HCEC 1CT (cell line): ENCODE measurements at places on chromosomes 12 and 14.

GRCh38 chr14:47346849-47347248 is 328.6 kb downstream of the MDGA2 start:
- DNase-seq: no peak

- DNase-seq: peak; percentile 5
Observed at GRCh38 chr14:26925876-26926584, 328.2 kb upstream of the NOVA1 start.

DNA sequence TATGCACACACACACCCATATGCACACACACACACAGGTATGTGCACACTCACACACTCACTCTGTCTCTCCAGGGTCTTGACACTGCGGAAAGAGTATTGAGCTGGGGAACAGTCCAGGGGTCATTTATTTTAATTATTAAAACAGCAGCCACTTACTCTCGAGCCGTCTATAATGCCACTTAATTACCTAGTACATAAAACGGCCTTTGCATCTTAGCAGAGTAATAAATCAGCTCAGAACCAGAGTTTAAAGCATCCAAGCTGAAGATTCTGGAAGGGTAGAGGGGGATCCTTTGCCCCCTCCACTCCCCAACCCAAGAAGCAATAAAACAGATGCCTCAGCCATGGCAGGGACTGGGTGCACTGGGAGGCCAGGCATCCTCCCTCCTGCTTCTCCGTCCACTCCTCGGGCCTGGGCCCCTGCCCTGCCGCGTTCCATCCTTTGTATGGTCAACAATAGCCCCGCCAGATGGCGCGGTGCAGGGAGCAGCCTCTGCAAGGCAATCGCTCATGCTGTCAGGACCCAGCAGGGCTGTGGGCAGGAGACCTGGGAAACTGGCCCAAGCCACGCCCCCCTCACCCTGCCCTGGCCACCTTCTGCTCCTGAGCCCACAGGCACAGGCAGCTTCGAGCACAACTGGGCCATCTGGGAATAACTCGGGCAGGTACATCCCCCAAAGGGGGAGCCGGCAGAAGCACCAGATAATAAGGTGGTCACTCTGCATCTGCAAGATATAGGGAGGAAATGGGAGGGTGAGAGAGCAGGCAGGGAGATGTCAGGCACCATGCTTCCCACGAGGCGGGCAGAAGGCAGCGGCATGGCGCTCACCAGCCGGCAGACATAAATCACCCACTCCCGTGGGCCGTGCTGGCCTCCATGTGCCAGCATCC is 40.9 kb downstream of the CCDC85C start:
- peak; percentile 23 for DNase-seq

DNA sequence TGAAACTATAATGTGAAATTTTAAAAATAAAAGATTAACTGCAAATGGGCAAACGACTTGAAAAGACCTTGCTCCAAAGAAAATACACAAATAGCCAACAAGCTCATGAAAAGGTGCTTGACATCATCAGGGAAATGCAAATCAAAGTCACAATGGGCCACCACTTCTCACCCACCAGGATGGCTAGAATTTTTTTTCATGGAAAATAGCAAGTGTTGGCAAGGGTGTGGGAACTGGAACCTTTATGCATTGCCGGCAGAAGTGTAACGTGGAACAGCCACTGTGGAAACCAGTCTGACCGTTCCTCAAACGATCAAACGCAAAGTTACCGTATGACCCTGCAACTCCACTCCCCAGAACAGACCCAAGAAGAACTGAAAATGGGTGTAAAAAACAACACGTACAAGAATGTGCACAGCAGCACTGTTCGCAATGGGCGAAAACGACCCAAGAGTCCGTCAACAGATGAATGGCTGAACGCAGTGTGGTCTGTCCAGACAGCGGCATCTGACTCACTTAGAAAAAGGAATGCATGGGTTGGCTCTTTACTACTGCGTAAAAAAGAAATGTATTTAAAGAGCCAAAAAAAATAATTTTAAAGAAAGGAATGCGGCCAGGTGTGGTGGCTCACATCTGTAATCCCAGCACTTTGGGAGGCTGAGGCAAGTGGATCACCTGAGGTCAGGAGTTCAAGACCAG is 40.2 kb downstream of the SCARB1 start:
- no peak for DNase-seq

GRCh38 chr12:104632724-104633201 is 176.0 kb downstream of the CHST11 start:
- no peak for DNase-seq

GRCh38 chr12:15306605-15307004 is 15.7 kb upstream of the PTPRO start:
- DNase-seq: no peak

DNA sequence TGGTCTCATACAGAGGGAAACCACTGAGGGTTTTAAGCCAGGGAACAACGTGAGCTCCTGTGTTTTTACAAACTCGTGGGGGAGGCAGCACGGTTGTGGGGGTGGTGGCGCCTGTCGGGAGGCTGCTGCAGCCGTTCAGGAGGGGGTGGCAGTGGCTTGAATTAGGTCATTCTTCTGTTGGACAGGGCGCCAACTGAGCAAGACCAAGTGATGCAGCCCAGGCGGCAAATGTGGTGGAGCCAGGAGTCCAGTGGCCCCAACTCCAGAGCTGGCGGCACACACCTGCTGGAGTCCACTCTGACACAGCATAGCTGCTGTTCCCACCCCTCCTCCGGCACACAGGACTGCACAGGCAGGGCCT is 27.8 kb downstream of the FBRSL1 start:
- no peak for DNase-seq

- DNase-seq: no peak
Observed at GRCh38 chr12:75837700-75838099, 193.9 kb downstream of the PHLDA1 start.

GRCh38 chr12:13090054-13090453 is 13.4 kb downstream of the GSG1 start:
- no peak for DNase-seq

DNA sequence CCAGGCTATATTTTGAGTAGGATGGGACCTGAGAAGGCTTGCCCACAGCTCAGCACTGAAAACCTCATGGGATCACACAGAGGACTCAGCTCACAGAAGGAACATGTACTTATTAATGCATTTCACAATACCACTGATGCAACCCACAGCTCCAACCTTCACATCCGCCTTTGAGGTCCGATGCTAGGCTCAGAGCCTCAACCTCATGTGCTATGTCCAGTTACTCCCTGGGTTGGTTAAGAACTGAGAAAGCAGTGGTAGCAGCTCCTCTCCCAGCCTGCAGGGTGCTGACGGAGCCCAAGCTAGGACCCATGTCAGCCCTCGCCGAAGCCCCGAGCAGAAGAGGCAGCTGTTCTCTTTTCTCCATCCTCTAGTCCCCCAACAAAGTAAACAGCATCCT is 52.9 kb downstream of the SPTB start:
- DNase-seq: no peak

DNA sequence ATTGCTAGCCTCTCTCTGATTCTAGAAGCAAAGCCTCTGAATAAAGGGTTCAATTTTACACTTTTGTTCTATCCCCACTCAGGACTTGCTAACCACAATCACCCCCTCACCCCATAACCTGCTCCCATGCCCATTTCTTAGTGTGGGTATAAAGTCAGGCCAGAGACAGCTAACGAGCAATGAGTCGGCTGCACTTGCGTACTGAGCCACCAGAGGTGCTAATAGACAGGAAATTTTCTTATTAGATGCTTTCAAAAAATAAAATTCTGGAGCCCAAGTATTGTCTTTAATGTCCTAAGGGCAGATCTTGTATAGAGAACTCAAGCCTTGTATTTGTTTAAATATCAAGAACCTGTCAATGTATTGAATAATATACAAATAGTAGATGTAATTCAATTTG is 256.9 kb downstream of the SYT1 start:
- peak; percentile 15 for DNase-seq

DNA sequence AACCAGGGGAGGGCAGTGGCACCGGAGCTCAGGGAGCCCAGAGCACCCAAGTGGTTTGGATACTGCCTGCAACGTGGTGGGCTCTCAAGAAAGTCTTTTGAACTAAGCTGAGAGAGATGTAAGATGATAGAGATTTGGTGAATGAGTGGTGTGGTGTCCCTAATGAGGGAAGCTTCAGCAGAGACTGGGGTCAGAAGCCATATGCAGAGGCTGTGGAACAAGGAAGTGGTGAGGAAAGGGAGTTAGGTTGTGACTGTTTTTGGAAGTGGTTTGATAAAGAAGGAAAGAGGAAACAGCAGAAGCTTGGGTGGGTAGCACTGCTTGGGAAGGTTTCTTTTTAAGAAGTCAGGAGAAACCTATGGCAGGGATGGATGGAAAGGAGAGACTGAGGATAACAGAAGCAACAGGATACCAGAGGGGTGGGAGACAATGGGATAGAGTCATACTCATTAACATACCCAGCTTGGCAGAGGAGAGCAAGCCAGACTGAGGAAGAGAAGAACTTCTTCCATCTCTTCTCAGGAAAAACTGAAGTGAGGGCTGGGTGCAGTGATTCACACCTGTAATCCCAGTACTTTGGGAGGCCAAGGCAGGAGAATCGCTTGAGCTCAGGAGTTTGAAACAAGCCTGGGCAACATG is 24.1 kb downstream of the SLC4A8 start:
- DNase-seq: no peak
